ENCODE measurements at places on chromosomes 6 and 20. TPM values are rescaled to one million over a fixed set of nuclear protein-coding genes. Genes with fewer than 3 reads are reported as not detected.

Gene CLDN20
- total RNA-seq, result not detected

- no peak overlapping the region for H3K4me3 ChIP-seq
- H3K36me3 ChIP-seq, result peaks cover 44% of the 10 kb centered on the region
- no peak overlapping the region for H3K27ac ChIP-seq
- no peak for DNase-seq
- H3K27me3 ChIP-seq, result no peaks in the 10 kb centered on the region
These were observed 56.6 kb downstream of the SNX14 start for GRCh38 chr6:85537055-85537494.

- H3K4me1 ChIP-seq, result no peaks in the 10 kb centered on the region
- H3K27ac ChIP-seq, result no peak overlapping the region
- H3K4me3 ChIP-seq, result no peak overlapping the region
These were observed 8.6 kb upstream of the SLC32A1 start for GRCh38 chr20:38715646-38716045.

DNA sequence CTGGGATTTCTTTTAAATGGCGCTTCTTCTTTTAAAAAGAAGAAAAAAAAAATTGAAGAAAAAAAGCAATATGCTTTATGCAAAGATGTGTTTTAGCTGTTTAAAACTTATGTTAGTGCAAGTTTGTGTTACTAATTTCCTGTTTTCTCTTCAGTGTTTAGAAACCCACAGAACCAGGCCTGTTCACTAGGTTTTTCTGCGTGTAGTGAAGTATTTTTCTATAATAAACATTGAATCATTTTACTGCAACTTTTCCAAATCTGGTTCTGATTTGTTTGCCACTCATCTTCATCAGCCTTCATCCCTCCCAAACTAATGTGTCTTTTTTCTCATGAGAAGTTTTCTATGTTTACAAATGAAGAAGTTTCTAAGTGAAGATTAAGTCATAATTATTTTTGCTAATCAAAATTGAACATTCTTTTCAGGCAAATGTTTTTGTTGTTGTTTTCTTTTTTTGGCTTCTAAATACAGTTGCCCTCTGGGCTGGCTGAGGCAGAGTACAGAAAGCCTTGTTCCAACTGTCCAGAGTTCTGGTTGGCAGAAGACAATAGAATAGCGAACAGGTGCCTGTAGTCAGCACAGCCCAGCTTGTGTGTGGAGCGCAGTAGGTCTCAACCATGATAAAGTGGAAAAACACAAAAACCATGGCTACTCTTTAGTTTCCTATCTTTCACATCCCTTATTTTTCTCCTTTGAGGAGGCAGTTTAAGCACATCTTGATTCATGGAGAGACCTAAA is 14.5 kb downstream of the ZNF76 start:
- H3K27me3 ChIP-seq, result no peaks in the 10 kb centered on the region
- H3K27ac ChIP-seq, result no peak overlapping the region
- H3K4me1 ChIP-seq, result no peaks in the 10 kb centered on the region
- no peak overlapping the region for H3K4me3 ChIP-seq
- DNase-seq, result no peak
- H3K36me3 ChIP-seq, result no peaks in the 10 kb centered on the region

DNA sequence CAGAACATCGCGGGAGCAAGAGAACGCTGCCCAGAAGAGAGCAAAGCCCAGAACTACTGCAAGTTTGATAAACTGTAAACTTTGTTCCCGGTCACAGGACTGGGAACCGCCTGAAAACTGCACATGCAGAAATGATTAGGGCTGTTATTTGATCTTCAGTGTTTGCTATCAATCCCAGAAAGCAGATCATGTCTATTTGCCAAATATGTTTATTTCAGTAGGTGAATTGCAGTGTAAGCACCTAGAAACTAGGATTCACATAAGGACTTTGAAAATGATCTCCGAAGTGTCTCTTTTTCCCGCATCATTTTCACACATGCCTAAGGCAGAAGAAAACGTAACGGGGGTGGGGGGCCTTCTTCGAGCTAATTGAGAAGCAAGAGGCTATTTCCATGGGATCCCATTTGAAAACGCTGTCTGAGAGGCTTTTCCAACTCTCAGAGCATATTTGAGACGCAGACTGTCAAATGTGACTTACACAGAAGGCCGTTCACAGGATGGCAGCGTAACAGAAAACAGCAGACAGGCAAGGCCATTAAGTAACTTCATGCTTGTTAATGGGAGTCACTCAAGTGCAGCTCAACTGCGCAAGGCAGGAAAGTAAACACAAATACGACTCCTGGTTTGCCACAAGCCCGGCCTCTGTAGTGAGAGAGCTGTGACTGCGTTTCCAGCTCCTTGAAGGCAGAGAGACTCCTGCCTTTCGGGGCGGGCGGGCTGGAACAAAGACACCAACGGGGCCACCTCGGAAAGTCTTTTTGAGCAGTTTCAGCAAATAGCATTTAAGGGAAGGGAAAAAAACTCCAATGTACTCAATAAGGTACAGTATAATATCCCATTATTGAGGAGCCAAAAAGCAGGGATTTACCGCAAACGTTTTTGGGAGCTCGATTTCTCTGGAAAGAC is 144.7 kb upstream of the ZNF217 start:
- no peak for DNase-seq
- no peaks in the 10 kb centered on the region for H3K27me3 ChIP-seq
- H3K27ac ChIP-seq, result no peak overlapping the region
- H3K4me3 ChIP-seq, result no peak overlapping the region

DNA sequence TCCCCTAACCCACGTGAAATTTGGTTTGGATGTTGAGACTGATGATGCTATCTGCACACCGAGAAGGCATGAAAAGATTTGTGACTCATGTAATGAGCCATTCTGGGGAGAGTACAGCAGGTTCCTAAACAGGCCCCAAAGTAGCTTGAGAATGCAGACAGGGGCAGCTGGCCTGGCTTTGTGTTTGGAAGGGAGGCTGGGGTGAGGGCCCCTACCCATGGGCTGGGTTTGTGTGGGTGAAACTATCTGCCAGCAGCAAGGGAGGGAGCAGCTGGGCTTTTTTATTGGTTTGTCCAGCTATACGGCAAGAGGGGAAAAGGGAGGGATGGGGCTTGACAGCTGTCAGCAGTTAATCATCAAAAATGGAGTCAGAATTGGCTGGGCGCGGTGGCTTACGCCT is 87.0 kb upstream of the RNF24 start:
- no peaks in the 10 kb centered on the region for H3K27me3 ChIP-seq
- H3K36me3 ChIP-seq, result no peaks in the 10 kb centered on the region

DNA sequence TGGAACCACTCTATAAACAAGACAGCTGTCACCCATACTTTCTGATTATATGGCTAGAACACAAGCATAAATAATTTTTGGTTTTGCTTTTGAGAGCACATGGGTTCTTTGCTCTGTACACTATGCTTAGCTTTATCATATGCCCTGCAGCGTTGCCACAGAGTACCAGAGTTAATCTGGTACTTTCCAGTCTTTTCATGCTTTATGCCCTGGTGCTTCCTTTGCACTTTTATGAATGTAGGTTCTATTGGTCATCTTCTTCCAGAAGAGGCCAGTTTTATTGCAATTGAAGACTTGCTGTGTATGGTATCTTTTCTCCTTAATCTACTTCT is 20.8 kb downstream of the SHLD1 start:
- no peak overlapping the region for H3K27ac ChIP-seq
- DNase-seq, result no peak
- peaks cover 2% of the 10 kb centered on the region for H3K4me1 ChIP-seq
- H3K36me3 ChIP-seq, result peaks cover 42% of the 10 kb centered on the region
- H3K4me3 ChIP-seq, result no peak overlapping the region

Gene NKX2-2
- not detected for total RNA-seq

Gene BPIFA1
- total RNA-seq, result not detected

Gene BPIFA3
- total RNA-seq, result not detected

Gene TRERF1
- total RNA-seq, result 31.0 TPM

Data from CD4-positive, alpha-beta T cell (primary cell).